ENCODE measurements at places on chromosomes 7 and 10. TPM values are rescaled to one million over a fixed set of nuclear protein-coding genes. Genes with fewer than 3 reads are reported as not detected.

GRCh38 chr10:63286340-63286739 lies 153.2 kb downstream of the NRBF2 start:
- no peak for DNase-seq

DNA sequence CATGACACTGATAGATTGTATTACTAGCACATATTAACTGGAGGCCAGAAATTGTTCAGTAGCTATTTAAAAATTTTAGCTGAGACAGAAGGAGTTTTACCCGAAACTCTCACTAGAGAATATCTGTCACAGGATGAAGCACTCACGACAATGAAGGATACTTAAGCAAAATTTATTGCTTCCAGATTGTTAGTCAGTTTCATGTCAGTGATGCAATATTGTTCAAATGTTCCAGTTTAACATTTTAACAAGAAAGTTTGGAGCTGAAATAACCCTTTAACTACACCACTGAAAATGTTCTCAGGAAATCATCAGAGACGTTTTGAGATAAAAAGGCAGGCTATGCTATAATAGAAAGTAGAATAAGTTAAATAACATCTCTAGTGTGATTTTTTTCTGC lies 15.0 kb upstream of the CADPS2 start:
- DNase-seq = no peak

DNA sequence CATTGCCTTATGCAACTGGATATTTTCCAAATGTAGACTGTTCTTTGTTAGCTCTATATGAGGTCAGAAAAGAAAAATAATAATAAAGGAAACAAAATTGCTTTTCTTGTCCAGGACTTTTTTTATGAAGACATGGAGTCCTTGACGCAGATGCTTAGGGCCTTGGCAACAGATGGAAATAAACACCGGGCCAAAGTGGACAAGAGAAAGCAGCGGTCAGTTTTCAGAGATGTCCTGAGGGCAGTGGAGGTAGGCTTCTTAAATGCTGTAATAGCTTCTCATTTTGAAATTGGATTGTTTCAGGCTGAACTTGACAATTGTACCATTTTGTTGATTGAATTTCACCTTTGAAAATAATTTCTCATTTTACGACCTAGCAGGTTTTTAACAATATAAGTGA lies 12.9 kb upstream of the LSMEM1 start:
- DNase-seq = no peak

The TCAF2 gene
- 0.22 TPM for total RNA-seq

The CUBN gene
- 0.44 TPM for total RNA-seq

Measured in left ventricle myocardium inferior (tissue), 1 donor.